ENCODE measurements at places on chromosomes 7 and 10.

DNA sequence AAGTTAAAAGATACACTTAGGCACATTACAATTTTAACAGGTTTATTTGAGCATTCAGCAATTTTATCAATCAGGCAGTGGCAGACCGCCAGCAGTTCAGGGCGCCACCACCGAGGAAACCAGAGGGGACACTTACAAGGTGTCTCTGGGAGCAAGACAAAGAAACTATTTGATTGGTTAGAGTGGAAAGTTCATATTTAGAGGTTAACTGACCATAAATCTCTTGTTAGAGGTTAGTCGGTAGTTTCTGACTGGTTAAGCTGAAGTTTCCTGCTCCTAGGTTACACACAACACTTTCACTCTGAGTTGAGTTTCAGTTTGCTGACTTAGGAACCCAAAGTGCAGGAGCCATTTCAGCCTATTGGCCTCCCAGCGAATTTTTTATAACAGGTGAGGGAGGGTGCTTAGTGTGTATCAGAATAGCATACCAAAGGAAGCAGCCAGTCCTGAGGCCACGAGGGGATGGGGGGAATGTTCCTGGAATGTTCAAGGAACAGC, 10.8 kb upstream of the PVRIG start:
- DNase-seq = no peak

DNA sequence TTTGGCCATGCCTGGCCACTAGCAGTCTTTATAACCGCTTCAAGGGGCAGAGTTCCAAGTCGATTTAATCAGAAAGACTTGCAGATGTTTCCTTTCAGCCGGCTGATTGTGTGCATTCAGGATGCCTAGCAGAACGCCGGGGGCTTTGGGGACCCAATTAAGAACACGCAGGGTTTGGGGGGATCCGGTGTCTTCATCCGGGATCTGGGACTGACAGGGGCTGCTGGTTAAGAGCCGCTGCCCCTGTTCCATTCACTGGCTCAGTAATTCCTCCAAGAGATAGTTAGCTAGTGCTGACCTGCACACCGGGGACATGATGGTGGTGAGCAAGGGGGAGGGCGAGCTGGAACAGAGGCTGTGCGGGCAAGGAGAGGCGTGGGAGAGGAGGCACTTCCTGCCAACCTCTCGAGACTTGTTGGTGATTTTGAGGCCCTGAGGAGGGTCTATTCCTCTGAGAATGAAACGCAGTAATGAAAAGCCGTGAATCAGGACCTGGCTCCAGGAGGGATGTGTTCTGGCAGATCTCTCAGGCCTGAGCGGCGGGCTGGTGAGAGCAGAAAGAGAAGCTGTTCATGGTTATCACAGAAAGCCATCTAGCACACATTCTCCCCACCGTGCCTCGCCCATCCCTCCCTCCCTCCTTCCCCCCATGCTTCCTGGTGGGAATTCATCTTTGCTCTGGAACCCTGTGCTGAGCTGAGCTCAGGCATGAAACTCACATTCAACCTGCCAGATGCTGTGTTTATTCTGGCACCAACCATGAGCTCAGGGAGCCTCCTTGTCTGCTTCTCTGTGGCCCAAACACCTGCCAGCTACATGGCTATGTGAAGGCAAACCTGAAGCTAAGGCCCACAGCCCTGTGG, 152.0 kb downstream of the CCDC3 start:
- DNase-seq = peak; percentile 24

DNA sequence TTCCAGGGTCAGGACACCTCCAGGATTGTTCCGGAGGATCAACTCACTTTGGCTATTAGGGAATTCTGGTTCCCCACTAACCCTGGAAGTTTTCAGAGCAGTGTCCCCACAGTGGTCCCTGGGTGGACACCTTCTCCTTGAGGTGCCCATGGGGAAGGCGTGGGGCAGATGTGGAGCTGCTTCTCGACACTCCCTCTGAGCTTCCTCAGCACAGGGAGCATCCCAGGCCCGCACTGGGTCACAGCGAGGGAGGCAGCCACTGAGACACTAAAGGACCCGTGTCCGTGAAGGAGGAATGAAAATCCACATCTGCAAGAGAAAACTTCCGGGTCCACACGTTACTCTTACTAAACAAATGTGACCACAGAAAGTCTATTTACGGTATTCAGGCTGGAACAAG, 48.2 kb upstream of the MNX1 start:
- DNase-seq = no peak

DNA sequence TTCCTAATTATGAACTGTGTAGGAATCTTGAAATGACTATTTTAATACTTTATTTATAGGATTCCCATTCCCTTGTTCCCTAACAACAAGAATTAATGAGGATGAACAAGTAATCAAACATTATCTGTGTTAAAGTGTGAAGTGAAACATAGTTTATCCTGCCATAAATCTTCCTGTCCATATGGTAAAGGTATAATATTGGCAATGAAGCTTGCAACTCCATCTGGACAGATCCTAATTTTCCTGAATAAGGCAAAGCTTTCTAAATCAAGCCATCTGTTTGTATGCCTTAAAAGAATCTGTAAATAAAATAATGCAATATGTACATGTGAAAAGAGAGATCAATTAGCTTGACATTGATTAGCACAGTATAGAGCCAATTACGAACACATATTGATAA, 529.0 kb downstream of the ANKRD7 start:
- DNase-seq = no peak

GRCh38 chr10:24958721-24959381, 6.4 kb upstream of the PRTFDC1 start:
- DNase-seq = peak; percentile 56

GRCh38 chr10:20002657-20003056, 186.4 kb downstream of the PLXDC2 start:
- no peak for DNase-seq

GRCh38 chr7:121138262-121138933, 149.9 kb downstream of the CPED1 start:
- peak; percentile 33 for DNase-seq

DNA sequence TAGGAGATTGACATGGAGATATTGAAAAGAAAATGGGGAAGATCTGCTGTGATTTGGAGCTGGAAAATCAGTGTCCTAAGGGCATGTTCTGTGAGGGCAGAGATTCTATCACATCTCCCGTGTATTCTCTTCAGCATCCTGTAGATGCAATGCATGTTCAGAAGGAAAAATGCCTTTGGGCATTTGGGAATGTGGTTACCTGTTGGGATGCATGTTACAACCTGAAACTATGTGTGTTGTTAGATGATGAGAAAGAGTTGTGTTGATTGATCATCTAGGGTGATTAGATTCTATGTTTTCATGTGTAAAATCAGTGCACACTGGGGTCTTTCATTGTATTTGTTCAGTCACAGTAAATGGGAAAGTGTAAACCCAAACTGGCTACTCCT, 14.7 kb downstream of the CUZD1 start:
- no peak for DNase-seq

GRCh38 chr10:43091846-43092245, 15.0 kb downstream of the RET start:
- DNase-seq = no peak

DNA sequence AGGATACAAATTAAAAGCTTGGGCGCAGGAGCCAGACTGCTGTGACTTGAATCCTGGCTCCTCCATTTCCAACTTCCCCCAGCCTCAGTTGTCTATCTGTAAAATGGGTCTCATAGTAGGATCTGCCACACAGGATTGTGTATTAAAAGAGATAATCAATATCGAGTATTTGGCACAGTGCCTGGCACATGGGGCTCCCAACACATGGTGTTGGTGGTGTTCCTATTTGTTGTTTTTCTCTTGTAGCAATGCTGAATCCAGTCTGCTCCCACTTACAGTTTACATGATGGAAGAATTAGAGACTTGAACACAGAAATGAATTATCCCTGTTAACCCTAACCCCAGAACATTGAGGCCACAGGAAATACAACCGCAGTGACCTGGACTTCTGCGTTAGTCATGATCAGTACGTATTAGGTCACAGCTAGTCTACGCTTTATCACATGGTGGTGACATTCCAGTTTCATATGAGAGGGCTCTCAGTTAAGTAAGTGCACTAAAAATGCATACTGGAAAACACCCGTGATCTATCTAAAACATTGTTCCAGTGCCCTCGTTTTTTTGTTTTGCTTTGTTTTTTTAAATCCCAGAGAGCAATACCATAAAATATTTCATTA, 169.5 kb upstream of the KLF14 start:
- DNase-seq = peak; percentile 62

Data from MCF 10A (cell line).